ENCODE measurements at places on chromosomes 5 and 9. TPM values are rescaled to one million over a fixed set of nuclear protein-coding genes. Genes with fewer than 3 reads are reported as not detected.

CERCAM gene
- total RNA-seq = 2.0 TPM

FBP2 gene
- total RNA-seq = not detected

CDC25C gene
- 45.8 TPM for total RNA-seq

PDCD1LG2 gene
- not detected for total RNA-seq

NRG2 gene
- total RNA-seq = 0.13 TPM
